NCI-H2081 treated with DMSO at 0.1 percent for 48 hours (cell line): ENCODE measurements at places on chromosomes 16 and 17.

DNA sequence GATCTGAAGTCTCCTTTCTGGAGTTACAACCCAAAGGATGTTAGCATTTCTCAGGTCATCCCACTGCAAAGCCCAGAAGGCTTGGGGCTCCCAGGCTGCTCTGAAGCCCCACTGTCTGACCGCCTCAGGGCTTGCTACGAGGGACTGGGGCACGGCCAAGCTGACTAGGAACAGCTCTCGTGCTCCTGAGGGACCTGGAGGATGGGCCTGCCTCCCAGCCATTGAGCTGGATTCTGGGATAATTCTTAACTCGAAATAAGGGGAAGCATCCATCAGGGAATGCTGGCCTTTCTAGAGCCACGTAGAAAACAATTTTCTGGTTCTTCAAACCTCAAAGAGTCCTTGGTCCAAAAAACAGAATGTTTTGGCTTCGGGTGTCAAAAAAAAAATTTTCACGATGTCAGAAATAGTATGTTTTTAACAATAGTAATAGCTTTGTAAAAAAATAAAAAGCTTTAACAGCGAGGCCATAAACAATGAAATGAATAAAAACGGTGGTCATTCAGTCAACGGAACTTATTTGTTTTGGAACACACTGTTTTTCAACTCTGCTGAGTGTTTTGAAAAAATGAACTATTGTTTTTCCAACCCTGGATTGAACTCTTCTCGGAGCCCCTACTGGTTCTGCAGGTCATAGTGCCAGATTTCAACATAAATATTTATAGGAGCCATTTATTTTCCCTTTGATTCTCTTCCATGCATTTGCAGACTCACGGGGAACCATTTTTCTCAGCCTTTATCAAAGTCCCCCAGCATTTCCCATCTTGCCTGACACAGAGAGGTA lies 16.4 kb upstream of the HERPUD1 start:
- DNase-seq: no peak

- DNase-seq: no peak
Measured at GRCh38 chr16:88922114-88922825, 54.7 kb downstream of the CBFA2T3 start.

DNA sequence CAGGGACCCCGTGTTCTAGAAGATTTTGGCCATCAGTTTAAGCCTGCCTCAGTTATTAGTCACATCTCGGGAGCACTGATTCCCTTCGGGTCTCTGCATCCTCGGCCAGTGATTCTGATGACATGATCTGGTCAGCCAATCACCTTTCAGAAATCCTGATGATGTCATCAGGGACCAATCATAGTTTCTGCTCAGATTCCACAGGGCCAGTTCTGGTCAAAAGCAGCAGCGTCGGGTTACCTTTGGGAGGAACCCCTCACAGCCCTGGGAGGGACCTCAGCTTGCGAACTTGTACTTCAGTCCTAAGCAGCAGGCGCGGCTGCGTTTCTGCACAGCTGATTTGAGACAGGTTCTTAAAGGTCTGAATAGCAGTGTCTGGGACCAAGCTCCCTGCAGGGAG lies 13.9 kb downstream of the KDM8 start:
- DNase-seq: no peak

DNA sequence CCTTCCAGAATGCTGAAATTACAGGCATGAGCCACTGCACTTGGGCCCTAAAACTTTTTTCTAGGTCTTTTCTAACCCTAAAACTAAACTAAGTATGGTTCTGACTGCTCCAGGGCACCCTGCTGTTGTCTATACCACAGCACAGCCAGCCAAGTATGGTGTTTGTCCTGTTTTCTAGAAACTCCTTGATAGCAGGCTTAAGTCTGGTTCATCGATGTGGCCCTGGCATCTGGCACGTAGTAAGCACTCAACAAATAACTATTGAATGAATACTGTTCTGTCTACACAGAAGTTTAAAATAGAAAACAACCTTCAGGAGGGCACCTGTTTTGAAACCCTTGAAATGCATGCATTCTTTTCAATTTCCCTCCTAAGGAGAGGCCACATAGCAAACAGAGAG lies 44.5 kb upstream of the AKAP1 start:
- DNase-seq: no peak

GRCh38 chr17:40291281-40291664 lies 3.6 kb downstream of the CDC6 start:
- DNase-seq: no peak

DNA sequence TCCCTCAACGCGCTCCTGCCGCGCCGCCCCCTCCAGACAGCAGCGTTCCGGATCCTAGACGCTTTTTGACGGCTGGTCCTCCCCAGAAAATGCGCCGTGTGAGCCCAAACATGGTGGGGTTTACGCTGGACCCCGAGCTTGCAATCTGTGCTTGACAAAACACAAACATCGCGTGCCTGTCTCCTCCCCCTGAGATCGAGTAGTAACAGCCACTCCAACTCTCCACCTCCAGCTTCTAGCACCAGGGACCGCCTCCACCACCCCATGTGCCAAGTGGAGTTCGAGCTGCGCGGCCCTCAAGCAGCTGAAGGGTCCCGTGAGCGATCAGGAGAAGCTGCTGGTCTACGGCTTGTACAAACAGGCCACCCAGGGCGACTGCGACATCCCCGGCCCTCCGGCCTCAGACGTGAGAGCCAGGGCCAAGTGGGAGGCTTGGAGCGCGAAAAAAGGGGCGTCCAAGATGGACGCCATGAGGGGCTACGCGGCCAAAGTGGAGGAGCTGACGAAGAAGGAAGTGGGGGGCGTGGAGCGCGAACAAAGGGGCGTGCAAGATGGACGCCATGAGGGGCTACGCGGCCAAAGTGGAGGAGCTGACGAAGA lies 656 bp upstream of the GEMIN4 start:
- no peak for DNase-seq

- no peak for DNase-seq
Measured at GRCh38 chr17:78716292-78716691, 65.8 kb downstream of the CYTH1 start.

GRCh38 chr17:81390873-81391255 lies 4.4 kb upstream of the BAHCC1 start:
- no peak for DNase-seq

GRCh38 chr17:46811978-46812583 lies 6.4 kb downstream of the WNT3 start:
- DNase-seq: no peak

DNA sequence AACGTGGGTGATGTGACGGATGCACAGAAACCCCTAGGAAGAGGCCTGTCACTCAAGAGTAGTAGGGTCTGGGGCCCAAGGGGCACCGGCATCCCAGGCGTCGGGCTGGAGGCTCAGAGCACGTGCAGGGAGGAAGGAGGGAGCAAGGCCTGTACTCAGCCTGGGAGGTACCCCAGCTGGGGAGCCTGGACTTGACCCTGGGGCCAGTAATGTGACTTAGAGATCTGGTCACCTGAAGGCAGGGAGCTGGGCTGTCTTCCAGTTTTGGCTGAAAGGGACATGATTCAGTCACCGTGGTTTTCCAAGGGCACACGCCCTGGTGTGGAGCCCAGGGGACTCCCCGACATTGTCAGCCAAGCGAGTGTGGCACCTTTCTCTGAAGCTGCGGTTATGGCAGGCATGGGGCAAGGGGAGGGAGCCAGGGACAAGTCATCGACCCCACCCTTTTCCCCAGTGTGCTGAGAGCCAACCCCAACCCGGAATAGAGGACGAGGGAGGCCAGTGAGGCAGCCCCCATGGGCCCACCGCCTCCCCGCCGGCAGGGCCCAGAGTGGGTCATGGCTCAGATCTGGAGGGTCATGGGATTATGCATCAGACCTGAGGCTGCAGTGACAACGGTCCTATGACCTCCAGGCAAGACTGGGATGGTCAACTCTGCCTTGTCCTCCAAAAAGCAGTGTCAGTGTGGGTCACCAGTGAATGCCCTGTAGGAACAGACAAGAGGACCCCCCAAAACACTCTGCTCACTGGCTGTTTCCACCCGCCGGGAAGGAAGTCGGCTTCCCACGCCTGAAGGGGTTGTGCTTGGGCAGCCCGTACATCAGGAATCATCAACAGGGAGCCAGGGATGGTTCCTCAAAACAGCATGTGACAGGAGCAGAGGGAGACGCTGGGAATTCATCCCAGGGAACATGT lies 41.9 kb downstream of the MEAK7 start:
- DNase-seq: no peak

DNA sequence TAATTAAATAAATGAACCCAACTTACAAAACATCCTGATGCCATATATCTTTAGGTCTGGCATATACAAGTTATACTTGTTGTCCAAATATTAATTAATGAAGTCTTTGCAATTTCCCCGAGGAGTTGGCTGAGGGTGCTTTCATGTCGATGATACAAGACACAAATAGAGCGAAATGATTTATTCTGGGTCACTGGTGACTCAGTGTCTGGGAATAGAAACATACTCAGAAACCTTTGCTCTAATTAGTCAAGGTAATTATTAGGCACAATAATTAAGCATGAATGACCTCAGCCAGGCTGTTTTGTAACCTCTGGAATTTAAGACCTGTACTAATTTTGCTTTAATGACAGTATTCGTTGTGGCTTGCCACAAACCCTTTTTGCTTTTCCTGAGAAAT lies 37.0 kb upstream of the HAPSTR1 start:
- DNase-seq: no peak

DNA sequence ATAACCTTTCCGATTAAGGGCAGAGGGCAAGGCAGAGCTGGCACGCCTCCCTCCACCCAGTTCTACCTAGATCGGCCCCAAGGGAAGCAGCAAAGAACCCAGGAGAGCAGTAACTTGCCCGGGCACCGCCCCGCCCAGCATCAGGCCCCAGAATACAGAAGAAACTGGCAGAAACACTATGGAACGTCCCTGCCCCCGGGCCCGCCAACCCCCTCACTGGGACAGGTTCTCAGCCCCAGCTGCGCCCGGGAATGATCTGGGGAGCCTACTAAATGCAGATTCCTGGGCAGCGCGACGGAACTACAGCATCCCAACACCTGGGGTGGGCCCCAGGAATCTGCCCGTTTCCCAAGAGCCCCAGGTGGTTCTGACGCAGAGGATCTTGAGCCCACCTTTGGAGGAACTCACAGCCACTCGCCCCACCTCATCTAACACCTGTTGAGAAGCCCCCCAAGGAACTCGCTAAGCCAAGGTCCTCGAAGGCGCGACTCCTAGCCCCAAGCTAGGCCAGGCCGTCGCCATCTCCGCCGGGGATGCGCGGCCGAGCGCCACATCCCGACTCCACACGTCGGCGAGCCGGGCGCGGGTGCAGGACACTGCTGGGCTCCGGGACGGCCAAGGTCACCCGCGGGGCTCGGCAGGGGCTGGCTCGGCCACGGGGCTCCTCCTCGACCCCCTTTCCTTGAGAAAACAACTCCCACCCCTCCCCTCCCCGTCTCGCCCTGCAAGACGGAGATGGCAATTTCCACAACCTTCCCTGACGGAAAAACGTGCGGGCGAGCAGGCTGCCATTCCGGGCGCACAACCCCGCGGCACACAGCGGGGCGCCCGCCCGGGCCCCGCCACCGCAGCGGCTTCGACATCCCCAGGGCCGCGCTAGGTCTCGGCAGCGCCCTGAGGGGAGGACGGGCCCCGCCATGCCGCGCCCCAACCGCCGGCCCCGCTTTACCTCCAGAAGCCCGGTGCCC lies 913 bp downstream of the CDIP1 start:
- no peak for DNase-seq

DNA sequence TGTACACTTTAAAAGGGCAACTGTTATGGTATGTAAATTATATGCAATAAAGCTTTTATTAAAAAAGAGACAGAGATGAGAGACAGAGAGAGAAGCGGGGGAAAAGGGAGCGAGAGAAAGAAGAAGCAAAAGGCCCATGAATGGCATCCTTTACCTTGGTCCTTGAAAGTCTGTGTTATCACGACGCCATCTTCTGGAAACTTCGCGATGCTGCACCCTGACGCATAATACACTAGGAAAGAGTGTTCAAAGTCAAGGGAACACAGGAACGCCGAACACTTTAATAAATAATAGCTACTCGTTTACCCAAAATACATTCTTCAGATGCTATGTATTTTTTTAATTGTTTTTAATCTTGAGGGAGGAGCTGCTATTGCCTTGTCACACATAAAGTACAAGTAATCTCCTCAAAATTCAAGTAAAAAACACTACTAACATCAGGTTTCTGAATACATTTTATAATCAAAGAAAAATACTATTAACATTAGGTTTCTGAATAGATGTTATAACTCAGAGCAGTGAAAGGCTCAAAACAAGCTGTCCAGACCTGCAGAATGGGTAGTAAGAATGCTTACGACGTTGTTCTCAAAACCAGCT lies 23.0 kb upstream of the SLC38A8 start:
- no peak for DNase-seq

GRCh38 chr16:88464447-88465318 lies 11.6 kb downstream of the ZFPM1 start:
- no peak for DNase-seq

- no peak for DNase-seq
Measured at GRCh38 chr17:50304781-50305404, 30.6 kb downstream of the TMEM92 start.

DNA sequence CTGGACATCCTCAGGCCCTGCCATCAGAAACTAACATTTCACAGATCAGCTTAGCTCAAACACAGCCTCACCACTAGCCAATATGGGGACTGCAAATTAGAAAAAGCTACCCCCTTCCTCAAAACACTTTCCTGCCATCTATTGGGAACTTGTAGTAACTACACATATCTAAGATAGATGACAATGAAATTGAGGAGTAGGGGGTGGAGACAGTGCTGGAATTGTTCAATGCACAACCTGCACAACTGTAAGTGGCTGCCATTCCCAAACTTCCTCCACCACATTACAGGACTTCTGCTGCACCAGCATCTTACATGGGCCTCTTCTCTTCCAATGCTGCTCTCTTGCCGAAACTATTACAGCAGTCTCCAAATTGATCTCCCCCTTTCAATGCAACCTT lies 21.9 kb downstream of the AIPL1 start:
- DNase-seq: no peak

GRCh38 chr16:78703936-78704335 lies 604.5 kb downstream of the WWOX start:
- DNase-seq: no peak

- DNase-seq: no peak
Measured at GRCh38 chr17:73293031-73293430, 18.8 kb downstream of the CDC42EP4 start.
